ENCODE measurements at places on chromosomes 7 and 10.

- no peak for DNase-seq
Measured at GRCh38 chr10:27500886-27501285, 3.2 kb upstream of the RAB18 start.

GRCh38 chr7:73356159-73356558, 28.2 kb downstream of the FKBP6 start:
- DNase-seq: no peak

GRCh38 chr10:28788252-28788651, 110.9 kb downstream of the BAMBI start:
- no peak for DNase-seq

DNA sequence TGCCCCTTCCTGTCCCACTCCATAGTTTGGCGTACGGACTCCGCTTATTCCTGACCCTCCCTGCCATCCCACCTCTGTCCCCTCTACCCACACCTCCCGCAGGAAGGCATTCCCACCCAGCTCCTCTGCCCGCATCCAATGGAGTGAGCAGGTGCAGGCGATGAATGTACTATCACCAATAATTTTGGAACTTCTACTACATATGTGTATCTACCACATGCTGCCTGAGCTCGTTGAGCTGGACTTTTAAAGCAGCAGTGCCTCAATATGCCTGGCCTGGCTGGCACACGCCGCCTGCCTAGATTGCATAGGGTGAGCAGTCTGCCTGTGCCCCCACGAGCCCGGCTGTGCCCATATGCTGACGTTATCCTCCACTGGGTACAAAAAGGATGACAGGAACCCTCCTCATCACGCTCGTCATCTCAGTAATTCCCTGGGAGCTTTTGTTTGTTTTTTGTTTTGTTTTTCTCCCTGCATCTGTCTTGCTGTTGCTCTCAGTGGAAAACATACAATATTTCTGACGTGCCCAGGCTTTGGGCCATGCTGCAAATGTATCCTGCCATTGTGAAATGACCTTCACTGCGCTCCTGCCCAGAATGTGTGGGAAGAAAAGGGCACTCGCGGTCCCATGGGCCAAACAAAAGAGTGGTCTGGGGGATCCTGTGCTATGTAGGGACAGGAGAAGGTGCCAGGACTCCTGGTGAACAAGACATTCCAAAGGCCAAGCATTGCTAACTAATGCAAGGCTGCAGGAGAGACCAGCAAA, 302.8 kb downstream of the PTPRN2 start:
- DNase-seq: no peak

DNA sequence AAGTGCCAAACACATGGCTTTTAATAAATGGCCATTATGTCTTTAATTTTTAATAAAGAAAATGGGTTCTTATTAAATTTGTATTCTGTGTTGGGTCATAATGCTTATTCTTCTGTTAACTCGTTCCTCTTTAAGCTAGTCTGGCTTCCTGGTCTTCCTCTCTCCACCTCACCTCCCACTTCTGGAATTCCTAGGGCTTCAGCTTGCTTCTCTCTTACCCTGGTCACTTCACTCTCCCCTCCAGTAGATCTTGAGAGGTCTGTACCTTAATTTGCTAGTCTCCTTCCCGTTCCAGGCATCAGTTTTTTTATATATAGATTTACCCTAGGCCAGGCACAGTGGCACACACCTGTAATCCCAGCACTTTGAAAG, 111.2 kb downstream of the RALA start:
- no peak for DNase-seq

GRCh38 chr7:111708072-111708471, 145.8 kb upstream of the IMMP2L start:
- no peak for DNase-seq

GRCh38 chr7:43933902-43934560, 7.8 kb downstream of the UBE2D4 start:
- DNase-seq: no peak

GRCh38 chr7:133167300-133167699, 85.4 kb upstream of the CHCHD3 start:
- no peak for DNase-seq

- no peak for DNase-seq
Measured at GRCh38 chr7:40747856-40748255, 613.1 kb downstream of the SUGCT start.

GRCh38 chr7:133983685-133984419, 143.3 kb upstream of the LRGUK start:
- peak; percentile 76 for DNase-seq

- no peak for DNase-seq
Measured at GRCh38 chr7:77328669-77329068, 87.5 kb downstream of the GSAP start.

GRCh38 chr10:12588091-12588860, 238.9 kb downstream of the CAMK1D start:
- DNase-seq: peak; percentile 67

DNA sequence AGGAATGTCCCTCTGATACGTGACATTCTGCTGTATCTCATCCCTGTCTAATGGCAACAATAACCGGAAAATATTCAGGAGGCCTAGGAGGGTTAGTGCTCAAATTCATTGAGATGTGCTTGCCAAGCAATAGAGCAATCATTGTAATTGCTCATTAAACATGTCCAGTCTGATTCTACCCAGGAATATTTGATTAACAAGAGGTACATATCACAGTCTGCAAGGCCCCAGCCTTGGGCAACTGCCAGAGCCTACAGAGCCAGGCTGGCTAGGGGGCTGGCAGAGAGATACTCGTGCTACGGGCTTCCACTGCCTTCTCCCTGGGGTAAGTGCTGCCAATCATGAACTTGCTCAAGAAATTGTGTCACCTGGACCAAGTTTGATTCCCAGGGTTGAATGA, 99.1 kb downstream of the ALOX5 start:
- DNase-seq: no peak

All from NCI-H1417 (cell line).